Activated T-cell treated with anti-CD3 and anti-CD28 coated beads for 48 hours (primary cell): ENCODE measurements at places on chromosomes 5 and 9.

GRCh38 chr5:1246711-1247431 is 21.7 kb downstream of the SLC6A18 start:
- no peak for DNase-seq

DNA sequence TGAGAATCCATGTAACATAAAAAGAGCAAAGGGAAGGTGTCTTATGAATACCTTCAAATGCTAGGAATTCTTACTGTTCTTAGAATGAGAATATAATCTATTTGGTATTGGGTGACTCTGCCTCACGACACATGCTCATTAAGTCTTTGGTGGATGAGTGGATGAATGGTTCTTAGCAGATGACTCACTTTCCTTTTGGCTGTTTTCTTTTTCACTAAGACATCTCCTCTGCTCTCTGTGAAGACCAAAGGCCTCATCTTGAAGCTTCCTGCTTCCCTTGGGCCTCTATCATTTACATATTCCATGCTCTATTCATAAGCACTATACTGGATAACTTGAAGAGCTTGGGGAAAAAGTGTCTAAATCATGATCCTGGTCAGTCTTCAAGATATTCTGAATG is 468.1 kb downstream of the SPATA31D1 start:
- no peak for DNase-seq

GRCh38 chr5:172104021-172104420 is 84.0 kb downstream of the STK10 start:
- no peak for DNase-seq

- DNase-seq, result no peak
These were observed 171.5 kb downstream of the NXNL2 start for GRCh38 chr9:88706193-88707113.
